ENCODE measurements at places on chromosomes 11 and 22. TPM values are rescaled to one million over a fixed set of nuclear protein-coding genes. Genes with fewer than 3 reads are reported as not detected.

Gene NAALADL1
- total RNA-seq = not detected

Gene SLC43A1
- 5.2 TPM for total RNA-seq

Gene MPPED1
- total RNA-seq = not detected

Gene NLRP10
- 0.16 TPM for total RNA-seq

Gene HTR3B
- not detected for total RNA-seq

Gene MS4A1
- not detected for total RNA-seq

Measured in A172 (cell line).